ENCODE measurements at places on chromosomes 2 and 18.
A peak's percentile ranks its signal among the peaks of the same experiment; 100 is the strongest.

- DNase-seq: no peak
Observed at GRCh38 chr2:9883897-9884296, 40.6 kb downstream of the TAF1B start.

DNA sequence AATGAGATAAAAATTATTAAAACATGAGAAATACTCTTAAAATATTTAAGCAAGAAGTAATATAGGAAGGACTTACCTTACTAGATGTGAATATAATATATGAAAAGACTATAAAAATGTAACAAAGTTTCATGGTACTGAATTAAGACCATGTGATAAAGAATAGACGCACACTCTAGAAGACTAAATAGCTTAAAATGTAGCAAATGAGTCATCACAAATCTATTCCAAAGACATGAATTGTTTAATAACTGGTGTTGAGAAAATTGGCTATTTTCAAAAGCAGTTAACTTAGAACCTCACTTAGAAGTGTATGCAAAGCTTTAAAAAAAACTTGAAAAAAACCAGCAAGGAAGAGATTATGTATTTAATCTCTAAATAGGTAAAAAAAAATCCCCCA, 64.1 kb downstream of the POLE4 start:
- DNase-seq: no peak

GRCh38 chr18:10293966-10294365, 160.5 kb upstream of the APCDD1 start:
- no peak for DNase-seq

GRCh38 chr2:71453404-71454220, at the start of gene DYSF:
DYSF (plus strand) TSS chr2:71453561.
- peak; percentile 37 for DNase-seq

All from B cell (primary cell).